ENCODE measurements at places on chromosomes 13 and 19.

GRCh38 chr13:76756451-76756850, 129.8 kb downstream of the KCTD12 start:
- no peak for DNase-seq

- no peak for DNase-seq
These were observed 740 bp upstream of the CCDC61 start for GRCh38 chr19:45994456-45994997.

GRCh38 chr19:28065026-28065425, 1147.9 kb downstream of the UQCRFS1 start:
- DNase-seq, result no peak

GRCh38 chr19:6047741-6048251, 62.5 kb downstream of the RFX2 start:
- no peak for DNase-seq

GRCh38 chr13:30744056-30744680, 8.8 kb downstream of the ALOX5AP start:
- peak; percentile 42 for DNase-seq

GRCh38 chr13:93227878-93228642, 1.5 kb downstream of the GPC6 start:
- no peak for DNase-seq
